ENCODE measurements at places on chromosomes 13 and 19.

- H3K27me3 ChIP-seq, result peaks cover 6% of the 10 kb centered on the region
- peaks cover 11% of the 10 kb centered on the region for H3K4me1 ChIP-seq
- H3K27ac ChIP-seq, result no peak overlapping the region
- DNase-seq, result no peak
Measured at GRCh38 chr13:112895521-112896465, 73.2 kb upstream of the MCF2L start.

- H3K36me3 ChIP-seq, result no peaks in the 10 kb centered on the region
- no peak overlapping the region for H3K27ac ChIP-seq
- H3K4me1 ChIP-seq, result no peaks in the 10 kb centered on the region
- H3K4me3 ChIP-seq, result no peak overlapping the region
Measured at GRCh38 chr13:39370554-39370953, 232.4 kb downstream of the LHFPL6 start.

DNA sequence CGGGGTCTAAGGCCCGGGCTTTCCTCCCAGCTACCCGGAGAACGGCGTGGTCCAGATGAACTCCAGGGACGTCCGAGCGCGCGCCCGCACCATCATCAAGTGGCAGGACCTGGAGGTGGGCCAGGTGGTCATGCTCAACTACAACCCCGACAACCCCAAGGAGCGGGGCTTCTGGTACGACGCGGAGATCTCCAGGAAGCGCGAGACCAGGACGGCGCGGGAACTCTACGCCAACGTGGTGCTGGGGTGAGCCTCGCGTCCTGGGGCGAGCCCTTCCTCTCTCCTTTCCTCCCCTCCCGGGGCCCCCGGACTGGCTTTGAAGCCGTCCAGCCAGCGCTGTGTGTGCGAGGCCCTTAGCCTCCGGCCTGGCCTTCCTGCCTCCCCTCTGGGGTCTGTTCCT lies 23.4 kb downstream of the UHRF1 start:
- no peaks in the 10 kb centered on the region for H3K36me3 ChIP-seq
- peak overlapping the region; percentile 59 for H3K27ac ChIP-seq
- peaks cover 10% of the 10 kb centered on the region for H3K4me1 ChIP-seq
- no peak overlapping the region for H3K4me3 ChIP-seq
- DNase-seq, result no peak

DNA sequence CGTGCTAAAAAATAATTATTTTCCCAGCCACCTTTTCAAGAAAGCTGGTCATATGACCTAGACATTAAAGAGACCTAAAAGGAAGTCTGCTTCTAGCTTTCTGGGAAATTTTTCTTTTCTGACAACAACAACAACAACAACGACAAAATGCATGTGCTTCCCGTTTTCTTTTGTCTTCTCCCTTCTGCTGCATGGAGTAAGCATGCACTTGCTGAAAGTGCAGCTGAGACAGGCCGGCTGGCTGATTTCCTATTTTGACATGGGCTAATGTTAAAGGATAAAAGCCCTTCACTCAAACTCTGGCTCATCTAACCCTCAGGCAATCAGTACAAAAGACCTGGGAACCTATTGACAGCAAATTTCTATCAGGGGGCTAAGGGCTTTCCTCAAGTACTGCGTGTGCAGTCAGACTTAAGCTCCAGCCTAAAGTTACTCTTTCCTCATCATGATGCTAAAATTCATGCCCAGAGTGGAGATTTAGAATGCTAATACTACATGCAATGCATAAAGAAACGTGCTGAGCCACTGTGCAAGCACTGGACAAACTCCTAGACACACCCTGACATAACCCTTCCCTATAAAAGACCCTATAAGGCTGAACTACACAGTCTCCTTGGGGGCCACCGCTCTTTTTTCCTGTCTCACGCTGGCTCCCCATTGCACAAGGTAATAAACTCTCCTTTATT lies 811.1 kb downstream of the UQCRFS1 start:
- H3K4me1 ChIP-seq, result no peaks in the 10 kb centered on the region
- no peaks in the 10 kb centered on the region for H3K27me3 ChIP-seq
- H3K4me3 ChIP-seq, result no peak overlapping the region
- DNase-seq, result no peak

GRCh38 chr13:62035981-62036380 lies 620.3 kb upstream of the PCDH20 start:
- no peak for DNase-seq
- H3K36me3 ChIP-seq, result no peaks in the 10 kb centered on the region
- H3K4me3 ChIP-seq, result no peak overlapping the region
- H3K27ac ChIP-seq, result no peak overlapping the region

DNA sequence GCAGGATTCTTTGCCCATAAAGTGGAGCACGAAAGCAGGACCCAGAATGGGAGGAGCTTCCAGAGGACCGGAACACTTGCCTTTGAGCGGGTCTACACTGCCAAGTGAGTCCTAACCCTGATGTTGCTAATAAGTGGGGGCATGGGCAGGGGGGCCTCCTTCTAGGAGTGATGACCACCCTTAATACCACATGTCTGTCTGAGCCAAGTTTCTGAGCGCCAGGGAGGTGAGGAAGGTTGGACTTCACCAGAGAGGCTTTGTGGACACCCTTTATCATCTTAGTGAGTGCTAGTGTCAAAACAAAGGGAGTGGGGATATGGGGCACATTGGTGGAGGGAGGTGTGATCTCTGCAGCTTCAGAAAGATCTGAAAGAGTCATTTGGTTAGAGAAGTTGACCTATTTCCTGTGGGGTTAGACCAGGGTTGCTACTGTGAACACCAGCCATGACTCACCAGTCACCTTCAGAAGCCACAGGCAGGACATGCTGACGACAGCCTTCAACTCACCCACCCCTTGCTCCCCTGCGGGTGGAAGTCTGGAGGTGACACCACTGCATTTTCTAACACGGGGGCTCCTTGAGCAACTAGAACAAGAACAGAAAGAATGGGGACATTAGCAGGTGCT lies 8.8 kb downstream of the ALOX5AP start:
- peaks cover 32% of the 10 kb centered on the region for H3K4me1 ChIP-seq
- H3K27me3 ChIP-seq, result no peaks in the 10 kb centered on the region
- H3K27ac ChIP-seq, result no peak overlapping the region
- peak; percentile 76 for DNase-seq

GRCh38 chr19:58229255-58229639 lies 533 bp downstream of the ZNF544 start:
- H3K4me1 ChIP-seq, result peaks cover 22% of the 10 kb centered on the region
- H3K36me3 ChIP-seq, result peaks cover 45% of the 10 kb centered on the region
- H3K27ac ChIP-seq, result no peak overlapping the region
- H3K27me3 ChIP-seq, result no peaks in the 10 kb centered on the region
- peak overlapping the region; percentile 96 for H3K4me3 ChIP-seq
- no peak for DNase-seq

GRCh38 chr19:46482631-46483030 lies 11.3 kb upstream of the PNMA8A start:
- H3K4me3 ChIP-seq, result no peak overlapping the region
- H3K4me1 ChIP-seq, result no peaks in the 10 kb centered on the region
- H3K27me3 ChIP-seq, result peaks cover 18% of the 10 kb centered on the region
- no peaks in the 10 kb centered on the region for H3K36me3 ChIP-seq
- DNase-seq, result no peak

DNA sequence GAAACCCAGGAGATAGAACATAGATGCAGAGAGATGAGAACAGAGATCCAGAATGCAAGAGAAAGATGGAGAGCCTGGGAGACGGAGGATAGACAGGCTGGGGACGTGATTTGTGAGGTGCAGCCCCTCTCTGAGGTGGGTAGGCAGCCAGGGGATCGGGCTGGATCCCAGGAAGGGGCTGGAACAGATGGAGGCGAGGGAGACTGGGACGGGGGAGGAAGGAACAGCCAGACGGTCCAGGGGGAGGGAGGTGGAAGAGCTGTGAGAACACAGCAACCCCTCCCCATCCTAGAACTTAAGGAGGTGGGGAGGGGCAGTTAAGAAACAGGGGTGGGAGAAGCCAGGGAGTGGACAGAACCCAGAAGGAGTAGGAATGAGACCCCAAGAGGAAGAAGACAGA lies 3.1 kb downstream of the SLC17A7 start:
- H3K27me3 ChIP-seq, result peaks cover 59% of the 10 kb centered on the region
- H3K27ac ChIP-seq, result no peak overlapping the region
- no peak for DNase-seq
- no peak overlapping the region for H3K4me3 ChIP-seq

DNA sequence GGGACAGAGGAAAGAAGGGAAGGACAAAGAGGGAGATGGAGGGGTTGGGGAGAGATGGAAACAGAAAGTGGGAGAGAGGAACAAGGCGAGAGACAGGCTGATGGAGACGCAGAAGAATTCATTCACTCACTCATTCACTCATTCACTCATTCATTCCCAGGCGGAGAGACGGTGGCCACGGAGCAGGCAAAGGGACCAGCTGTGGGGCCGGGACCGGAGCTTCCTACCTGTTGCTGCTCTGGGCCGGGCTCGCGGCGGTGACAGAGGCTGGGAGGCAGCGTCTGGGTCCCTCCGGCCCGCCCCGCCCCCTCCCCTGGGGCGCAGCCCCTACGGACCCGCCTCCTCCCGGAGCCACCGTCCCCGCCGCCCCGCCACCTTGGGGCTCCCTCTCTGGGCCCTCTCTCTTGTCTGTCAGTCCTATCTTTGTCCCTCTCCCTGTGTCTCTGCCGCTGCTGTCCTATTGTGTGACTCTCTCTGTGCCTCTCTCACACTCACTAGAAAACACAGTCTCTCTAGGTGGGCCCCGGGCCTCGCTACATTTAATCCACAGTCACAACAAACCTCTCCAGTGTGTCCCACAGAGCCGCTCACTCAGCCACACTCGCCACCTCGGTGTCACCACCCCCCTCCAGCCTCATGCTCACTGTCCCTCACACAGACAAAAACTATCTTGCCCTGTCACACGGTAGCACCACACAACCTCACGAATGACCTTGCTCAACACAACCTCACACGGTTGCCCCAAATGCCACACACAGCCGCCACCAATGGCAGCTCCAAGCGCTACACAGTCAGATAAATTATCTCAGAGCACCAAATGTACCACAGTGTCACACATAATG lies at the start of gene GNG8:
TSS of gene GNG8 (minus strand) at position 283 of the 842 bp plus-strand sequence. CDS start 1,520 bp downstream, outside the sequence.
- H3K36me3 ChIP-seq, result no peaks in the 10 kb centered on the region
- peaks cover 25% of the 10 kb centered on the region for H3K4me1 ChIP-seq
- no peak within 1 kb of the TSS for H3K27ac ChIP-seq
- H3K4me3 ChIP-seq, result peak within 1 kb of the TSS; percentile 79
- no peak for DNase-seq

DNA sequence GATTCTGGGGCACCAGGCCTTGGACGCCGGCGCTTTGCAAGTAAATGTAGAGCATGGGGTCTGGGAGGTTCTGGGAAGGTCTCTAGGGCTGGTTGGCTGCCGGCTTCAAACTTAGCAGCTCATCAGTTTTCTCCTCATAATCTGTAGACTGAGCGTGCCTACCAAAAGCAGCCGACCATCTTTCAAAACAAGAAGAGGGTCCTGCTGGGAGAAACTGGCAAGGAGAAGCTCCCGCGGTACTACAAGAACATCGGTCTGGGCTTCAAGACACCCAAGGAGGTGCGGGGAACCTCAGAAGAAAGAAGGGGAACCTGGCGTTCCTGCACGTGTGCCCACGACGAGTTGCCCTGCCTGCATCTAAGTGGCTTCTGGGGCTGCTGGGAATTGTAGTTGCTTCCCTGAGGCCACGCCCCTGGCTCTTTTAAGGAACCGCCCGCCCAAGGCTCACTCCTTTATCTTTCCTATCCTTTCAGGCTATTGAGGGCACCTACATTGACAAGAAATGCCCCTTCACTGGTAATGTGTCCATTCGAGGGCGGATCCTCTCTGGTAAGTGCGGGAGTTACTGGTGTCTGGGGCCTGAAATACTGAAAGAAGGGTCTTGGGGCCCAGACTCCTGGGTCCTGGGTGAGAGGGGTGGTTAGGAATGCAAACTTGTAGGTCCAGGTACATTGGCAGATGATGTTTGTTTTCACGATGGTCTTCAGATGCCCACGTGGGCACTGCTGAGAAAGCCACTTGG lies 984 bp downstream of the RPS11 start:
- H3K27ac ChIP-seq, result peak overlapping the region; percentile 100
- peak; percentile 78 for DNase-seq
- H3K27me3 ChIP-seq, result no peaks in the 10 kb centered on the region
- H3K4me1 ChIP-seq, result peaks cover 34% of the 10 kb centered on the region
- peak overlapping the region; percentile 100 for H3K4me3 ChIP-seq
- H3K36me3 ChIP-seq, result peaks cover 35% of the 10 kb centered on the region

GRCh38 chr19:46902402-46902766 lies 41.6 kb downstream of the ARHGAP35 start:
- no peak for DNase-seq
- H3K4me3 ChIP-seq, result no peak overlapping the region
- peaks cover 38% of the 10 kb centered on the region for H3K4me1 ChIP-seq
- H3K36me3 ChIP-seq, result peaks cover 3% of the 10 kb centered on the region

- peak overlapping the region; percentile 80 for H3K27ac ChIP-seq
- H3K4me3 ChIP-seq, result no peak overlapping the region
- no peaks in the 10 kb centered on the region for H3K27me3 ChIP-seq
Measured at GRCh38 chr19:16089010-16089846, 12.9 kb downstream of the TPM4 start.

GRCh38 chr19:10861103-10861651 lies 10.2 kb upstream of the CARM1 start:
- H3K4me3 ChIP-seq, result no peak overlapping the region
- no peaks in the 10 kb centered on the region for H3K27me3 ChIP-seq
- peaks cover 14% of the 10 kb centered on the region for H3K4me1 ChIP-seq
- H3K36me3 ChIP-seq, result no peaks in the 10 kb centered on the region

DNA sequence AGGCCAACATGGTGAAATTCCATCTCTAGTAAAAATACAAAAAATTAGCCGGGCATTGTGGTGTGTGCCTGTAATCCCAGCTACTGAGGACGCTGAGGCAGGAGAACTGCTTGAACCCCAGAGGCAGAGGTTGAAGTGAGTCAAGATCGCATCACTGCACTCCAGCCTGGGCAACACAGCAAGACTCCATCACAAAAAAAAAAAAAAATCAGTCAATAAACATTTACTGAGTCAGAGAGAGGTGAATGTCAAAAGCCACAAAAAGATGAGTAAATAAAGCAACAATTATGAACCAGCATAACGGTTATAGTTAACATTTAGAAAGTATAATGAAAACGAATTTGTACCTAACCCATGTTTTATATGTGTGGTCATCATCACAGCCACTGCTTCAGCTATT lies 23.1 kb downstream of the PSPC1 start:
- no peak overlapping the region for H3K4me3 ChIP-seq
- no peaks in the 10 kb centered on the region for H3K27me3 ChIP-seq
- DNase-seq, result no peak
- no peak overlapping the region for H3K27ac ChIP-seq

DNA sequence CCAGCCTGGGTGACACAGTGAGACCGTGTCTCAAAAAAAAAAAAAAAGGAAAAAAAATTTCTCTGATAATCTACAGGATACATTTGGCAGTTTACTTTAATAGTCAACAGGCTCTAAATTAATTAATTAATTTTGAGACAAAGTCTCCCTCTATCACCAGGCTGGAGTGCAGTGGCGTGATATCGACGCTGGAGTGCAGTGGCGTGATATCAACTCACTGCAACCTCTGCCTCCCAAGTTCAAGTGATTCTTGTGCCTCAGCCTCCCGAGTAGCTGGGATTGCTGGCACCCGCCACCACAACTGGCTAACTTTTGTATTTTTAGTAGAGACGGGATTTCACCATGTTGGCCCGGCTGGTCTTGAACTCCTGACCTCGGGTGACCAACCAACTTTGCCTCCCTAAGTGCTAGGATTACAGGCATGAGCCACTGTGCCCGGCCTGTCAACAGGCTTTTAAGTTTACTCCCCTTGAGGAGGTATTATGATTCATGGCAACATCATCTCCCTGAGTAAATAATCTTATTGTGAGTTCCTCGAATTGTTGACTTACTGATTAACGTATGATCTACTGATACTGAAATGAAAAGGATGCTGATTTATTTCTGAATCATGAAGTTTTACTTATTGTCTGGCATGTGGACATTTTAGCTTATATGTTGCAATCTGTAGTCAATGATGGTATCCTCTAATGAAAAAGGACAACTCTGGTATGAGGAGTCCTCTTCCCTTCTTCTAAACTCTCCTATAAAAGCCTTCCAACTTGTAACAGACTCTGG lies 21.3 kb upstream of the MTRF1 start:
- H3K4me1 ChIP-seq, result peaks cover 4% of the 10 kb centered on the region
- H3K27me3 ChIP-seq, result no peaks in the 10 kb centered on the region
- H3K27ac ChIP-seq, result no peak overlapping the region
- H3K4me3 ChIP-seq, result no peak overlapping the region

All from memory B cell (primary cell).